ENCODE measurements at places on chromosomes 7 and 10. TPM values are rescaled to one million over a fixed set of nuclear protein-coding genes. Genes with fewer than 3 reads are reported as not detected.

STK31 gene
- not detected for total RNA-seq

STMP1 gene
- total RNA-seq, result 43.2 TPM

ACSM6 gene
- not detected for total RNA-seq

CHRM2 gene
- total RNA-seq, result 4.5 TPM

LMBR1 gene
- total RNA-seq, result 35.8 TPM

CNPY1 gene
- not detected for total RNA-seq

HECW1 gene
- 4.8 TPM for total RNA-seq

PRSS58 gene
- total RNA-seq, result not detected

OR13A1 gene
- total RNA-seq, result not detected

PRR15 gene
- total RNA-seq, result not detected

GRM3 gene
- not detected for total RNA-seq

ZCWPW1 gene
- 1.5 TPM for total RNA-seq

FRMPD2 gene
- total RNA-seq, result not detected

UNC5B gene
- total RNA-seq, result 5.2 TPM

MSS51 gene
- 0.31 TPM for total RNA-seq

EPDR1 gene
- not detected for total RNA-seq

DPYSL4 gene
- total RNA-seq, result 0.31 TPM

SEMA3E gene
- not detected for total RNA-seq

SYT15B gene
- 0.39 TPM for total RNA-seq

SUGCT gene
- total RNA-seq, result 16.8 TPM

SOSTDC1 gene
- total RNA-seq, result not detected

SPACDR gene
- total RNA-seq, result 1.6 TPM

MBLAC1 gene
- total RNA-seq, result 3.3 TPM

CLRN3 gene
- total RNA-seq, result not detected

All from HFFc6 (cell line).